NCI-H1417 treated with DMSO at 0.1 percent for 48 hours (cell line): ENCODE measurements at places on chromosomes 1 and 21.

DNA sequence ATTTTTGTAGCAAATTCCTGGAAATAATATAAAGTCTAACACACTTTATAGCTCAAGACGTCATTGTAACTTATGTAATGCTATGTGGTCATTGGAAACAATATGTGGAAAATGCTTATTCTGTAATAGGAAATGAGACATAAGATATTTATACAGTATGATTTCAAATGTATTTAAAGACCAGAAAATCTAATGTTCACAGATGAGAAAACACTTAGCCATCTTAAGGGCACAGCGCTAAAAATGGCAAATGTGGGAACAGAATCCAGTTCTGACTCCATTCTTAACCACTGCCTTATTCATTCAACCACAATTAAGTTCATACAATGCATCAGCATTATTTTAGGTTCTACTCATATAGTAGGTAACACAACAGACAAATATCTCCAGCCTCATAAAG lies 12.5 kb downstream of the CSDE1 start:
- no peak for DNase-seq

GRCh38 chr1:168371477-168371876 lies 90.8 kb downstream of the TBX19 start:
- no peak for DNase-seq

- no peak for DNase-seq
Measured at GRCh38 chr1:87706203-87706602, 377.5 kb downstream of the LMO4 start.

DNA sequence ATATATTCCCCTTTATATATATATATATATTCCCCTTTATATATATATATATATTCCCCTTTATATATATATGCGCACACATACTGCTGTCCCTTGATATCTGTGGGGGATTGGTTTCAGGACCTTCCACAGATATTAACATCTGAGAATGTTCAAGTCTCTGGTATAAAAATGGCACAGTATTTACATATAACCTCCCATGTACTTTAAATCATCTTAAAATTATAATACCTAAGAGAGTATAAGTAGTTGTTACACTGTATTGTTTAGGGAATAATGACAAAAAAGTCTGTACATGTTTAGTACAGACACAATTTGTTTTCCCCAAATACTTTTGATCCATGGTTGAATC lies 45.8 kb downstream of the NR5A2 start:
- no peak for DNase-seq

- DNase-seq, result no peak
Measured at GRCh38 chr1:17994046-17994445, 113.6 kb upstream of the IGSF21 start.

DNA sequence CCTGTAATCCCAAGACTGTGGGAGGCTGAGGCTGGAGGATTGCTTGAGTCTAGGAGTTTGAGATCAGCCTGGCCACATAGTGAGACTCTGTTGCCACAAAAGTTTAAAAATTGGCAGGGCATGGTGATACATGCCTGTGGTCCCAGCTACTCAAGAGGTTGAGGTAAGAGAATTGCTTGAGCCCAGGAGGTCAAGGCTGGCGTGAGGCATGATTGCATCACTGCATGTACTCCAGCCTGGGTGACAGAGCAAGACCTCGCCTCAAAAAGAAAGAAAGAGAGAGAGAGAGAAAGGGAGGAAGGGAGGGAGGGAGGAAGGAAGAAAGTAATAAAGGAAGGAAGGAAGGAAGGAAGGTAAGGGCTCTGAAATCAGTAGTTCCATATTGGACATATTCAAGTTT lies 25.0 kb downstream of the GLUL start:
- DNase-seq, result no peak

DNA sequence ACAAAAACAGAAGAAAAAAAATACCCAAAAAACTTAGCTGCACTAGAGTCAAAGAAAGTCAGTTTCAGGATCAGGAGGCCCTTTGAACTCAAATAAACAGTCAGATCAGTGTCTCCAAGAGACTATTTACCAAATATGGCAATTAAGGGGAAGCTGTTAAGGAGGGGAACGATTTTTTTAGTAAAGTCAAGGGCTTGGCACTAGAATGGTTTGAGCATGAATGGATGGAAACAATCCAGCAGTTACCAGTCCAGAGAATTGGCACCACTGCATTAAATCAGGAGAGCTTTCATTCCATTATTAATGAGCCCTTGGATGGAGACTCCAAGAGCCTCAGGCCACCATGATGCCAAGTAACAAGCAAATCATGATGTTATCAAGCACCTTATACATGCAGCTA lies 7.2 kb downstream of the TRAPPC3 start:
- no peak for DNase-seq

GRCh38 chr1:80375662-80376061 lies 1369.1 kb upstream of the ADGRL4 start:
- no peak for DNase-seq

GRCh38 chr1:112960384-112960783 lies 4.4 kb upstream of the SLC16A1 start:
- no peak for DNase-seq

DNA sequence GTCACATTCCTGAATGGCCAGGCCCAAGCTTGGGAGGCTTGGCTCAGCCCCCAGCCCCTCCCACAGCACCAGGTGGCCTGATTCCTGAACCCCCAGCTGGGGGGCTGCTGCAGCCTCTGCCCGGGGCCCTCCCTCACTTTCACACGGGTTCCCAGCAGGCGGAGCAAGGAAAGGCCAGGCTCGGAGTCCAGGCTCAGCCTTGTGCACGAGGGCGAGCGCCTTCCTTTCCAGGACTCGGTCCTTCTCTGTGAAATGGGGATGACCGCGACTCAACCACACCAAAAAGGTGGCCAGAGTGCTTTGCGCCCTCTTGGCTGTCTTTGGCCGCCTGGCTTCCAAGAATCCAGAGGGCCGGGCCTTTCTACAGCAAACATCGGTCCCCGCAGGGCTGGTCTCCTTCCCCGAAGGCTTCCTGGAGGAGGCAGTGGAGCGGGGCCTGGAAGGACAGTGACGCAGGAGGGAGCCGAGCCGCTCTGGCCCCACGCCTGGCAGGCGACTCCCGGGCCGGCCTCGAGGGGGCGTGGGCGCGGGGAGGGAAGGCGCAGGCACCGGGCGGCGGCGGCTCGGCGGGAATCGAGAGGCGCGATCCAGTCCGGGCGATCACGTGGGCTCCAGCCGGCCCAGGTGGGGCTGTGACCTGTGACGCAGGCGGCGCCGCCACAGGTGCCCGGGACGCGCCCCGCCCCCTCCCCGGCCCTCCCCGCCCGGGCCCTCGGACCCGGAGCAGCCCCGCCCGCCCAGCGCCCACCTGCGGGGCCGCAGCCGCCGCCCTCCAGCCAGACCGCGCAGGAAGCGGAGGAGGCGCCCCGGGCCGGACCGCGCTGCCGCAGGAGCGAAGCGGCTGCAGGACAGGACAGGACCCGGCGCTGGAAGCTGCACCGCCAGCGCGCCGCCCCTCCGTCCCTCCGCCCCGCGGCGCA lies at the start of gene ARHGEF16:
Gene ARHGEF16, plus strand, starts transcription at position 775 of the 920 bp plus-strand sequence. CDS start 8,420 bp downstream, outside the sequence.
- peak; percentile 8 for DNase-seq

- no peak for DNase-seq
Measured at GRCh38 chr1:19329188-19329587, 17.1 kb downstream of the SLC66A1 start.

GRCh38 chr1:226061068-226061840 lies 1.3 kb upstream of the H3-3A start:
- DNase-seq, result no peak

DNA sequence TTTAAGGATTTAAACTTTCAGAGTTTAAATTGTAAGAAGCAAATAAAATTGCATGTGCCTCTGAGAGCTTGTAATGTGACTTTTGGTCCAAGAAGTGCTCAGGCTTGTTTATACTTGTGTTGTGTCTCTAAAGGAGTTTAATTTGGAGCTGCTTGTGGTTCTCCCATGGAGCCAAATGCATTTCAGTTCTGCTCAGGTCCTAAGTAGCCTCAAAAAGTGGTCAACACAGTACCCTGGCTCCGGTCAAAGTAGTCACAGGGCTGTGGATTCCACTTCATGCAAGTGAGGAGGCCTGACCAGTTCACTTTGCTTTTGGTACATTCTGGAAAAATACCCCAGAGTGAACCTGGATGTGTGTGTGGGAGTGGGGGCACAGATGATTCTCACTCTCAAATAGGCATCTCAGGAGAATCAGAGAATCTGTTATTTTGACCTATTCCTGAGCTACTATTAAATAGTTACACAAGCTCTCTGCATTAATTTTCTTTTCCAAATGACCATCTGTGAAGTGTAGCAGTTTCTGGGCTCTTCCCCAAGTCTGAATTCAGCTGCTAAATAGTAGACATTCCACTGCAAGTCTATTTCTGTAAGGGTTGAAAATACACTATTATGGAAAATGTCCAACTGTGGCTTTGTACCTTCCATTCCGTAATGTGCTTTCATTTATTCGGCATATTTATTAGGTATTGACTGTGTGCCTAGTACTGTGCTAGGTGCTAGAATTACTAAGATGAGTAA lies 31.7 kb upstream of the AGO1 start:
- no peak for DNase-seq

- DNase-seq, result no peak
Measured at GRCh38 chr1:12438349-12438924, 179.6 kb downstream of the DHRS3 start.

DNA sequence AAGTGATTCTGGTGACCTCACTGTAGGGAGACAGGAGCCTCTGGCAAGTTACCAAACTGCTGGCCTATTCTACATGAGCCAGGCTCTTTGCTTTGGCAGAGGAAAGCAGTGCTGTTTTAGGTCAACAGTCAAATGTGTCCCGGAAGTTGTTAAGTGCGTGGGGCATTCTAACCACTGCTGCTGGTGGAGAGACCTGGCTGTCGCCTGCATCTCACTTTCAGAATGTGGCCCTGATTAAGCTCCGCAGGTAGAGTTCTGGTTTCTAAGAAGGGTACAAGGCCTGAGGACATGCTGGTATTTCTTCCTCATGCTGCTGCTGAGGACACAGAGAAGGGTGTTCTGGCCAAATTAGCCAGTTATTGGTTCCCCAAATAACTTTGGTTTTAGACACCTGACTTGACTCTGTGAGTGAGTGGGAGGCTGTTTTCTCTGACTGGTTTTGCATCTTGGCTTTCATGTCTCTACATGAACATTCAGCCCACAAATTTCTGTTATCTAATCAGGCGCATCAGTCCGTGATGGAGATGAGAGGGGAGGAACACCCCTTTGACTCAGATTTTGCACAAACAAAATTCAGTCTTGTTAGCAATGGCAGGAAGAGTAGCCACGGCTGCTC lies 120.8 kb downstream of the LMO4 start:
- DNase-seq, result no peak

DNA sequence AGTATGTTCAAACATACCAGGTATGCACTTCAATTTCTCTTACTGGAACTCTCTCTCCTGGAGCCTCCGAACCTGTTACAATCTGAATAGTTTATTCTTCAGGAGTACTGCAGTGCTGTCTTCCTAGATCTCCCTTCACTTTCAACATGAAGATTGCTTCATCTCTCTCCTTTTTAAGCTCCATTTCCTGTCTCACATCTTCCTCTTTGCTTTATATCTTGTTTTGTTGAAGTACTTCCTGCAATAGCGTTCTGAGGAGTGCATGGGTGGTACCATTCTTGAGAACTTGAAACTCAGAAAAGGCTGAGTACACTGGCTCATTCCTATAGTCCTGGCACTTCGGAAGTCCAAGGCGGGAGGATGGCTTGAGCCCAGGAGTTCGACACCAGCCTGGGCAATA lies 15.7 kb upstream of the C1orf146 start:
- DNase-seq, result no peak

GRCh38 chr1:19057784-19058475 lies 101.5 kb upstream of the IFFO2 start:
- no peak for DNase-seq

DNA sequence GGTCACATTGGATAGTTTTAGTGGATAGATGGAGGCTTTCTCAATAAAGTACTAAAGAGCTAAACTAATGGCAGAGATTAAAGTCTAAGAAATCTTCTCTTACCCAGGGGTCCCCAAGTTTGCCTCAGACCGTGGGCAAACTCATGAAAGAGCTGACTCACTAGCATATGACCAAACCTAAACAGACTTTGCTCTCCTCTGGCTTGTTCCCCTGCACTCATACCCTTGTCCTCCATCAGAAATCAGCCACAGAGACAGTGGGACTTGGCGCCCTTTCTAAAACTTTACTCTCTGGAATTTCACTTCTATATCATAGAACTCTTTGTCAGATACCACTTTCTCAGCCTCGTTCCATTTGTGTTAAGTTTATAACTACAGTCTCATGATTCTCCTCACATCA lies 17.0 kb upstream of the HSD3B2 start:
- DNase-seq, result no peak

- DNase-seq, result no peak
Measured at GRCh38 chr1:58576325-58576726, 726 bp downstream of the TACSTD2 start.

DNA sequence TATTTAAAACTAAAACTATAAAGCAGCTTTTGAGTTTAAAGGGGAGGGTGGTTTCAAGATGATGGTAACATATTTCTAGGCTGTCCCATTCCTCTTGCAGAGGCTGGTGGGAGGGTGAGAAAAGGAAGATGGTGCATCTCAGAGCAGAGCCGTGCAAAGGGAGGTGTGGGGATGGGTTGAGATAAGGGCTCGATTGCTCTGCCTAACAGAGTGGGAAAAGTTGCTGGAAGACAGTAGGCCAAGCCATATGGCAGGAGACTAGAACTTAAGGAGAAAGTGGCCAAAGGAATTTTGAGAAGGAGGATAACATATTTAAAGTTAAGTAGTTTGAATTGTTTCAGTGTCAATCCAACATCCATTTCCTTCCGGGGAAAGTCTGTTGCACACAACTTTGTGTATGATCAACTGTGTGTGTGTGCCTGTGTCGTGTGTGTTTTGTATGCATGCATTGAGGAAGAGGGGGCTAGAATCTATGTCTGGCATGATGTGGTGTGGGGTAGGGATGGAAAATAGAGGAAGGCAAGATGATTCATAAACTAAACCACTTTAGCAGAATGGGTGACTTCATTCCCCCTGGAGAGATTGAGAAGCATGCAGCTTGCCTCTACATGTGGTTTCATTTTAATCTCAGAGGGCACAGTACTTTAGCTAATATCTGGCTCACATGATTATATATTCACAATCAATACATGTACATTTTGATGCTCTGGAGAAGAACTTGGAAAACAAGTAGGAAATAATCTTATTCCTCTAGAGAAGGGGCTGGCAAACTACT lies 145.0 kb upstream of the DNAH14 start:
- DNase-seq, result no peak

- no peak for DNase-seq
Measured at GRCh38 chr1:80666073-80666472, 1134.7 kb upstream of the ADGRL2 start.

DNA sequence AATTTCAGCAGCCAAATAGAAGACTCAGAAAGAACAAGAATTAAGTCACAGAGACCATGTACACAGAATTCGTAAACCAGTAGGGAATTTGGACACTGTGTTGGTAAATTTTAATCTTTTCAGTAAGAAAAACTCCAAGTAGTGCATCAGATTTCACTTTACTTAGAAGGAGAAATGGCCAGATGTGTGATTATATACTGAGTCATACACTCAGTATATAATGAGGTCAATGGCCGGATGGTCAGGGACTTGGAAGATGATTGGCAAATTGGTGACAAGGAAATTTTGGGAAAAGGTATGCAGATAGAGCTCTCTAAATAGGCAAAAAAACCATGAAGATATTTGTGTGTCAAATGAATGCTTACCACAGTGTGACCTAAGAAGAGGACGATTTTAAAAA lies 399.8 kb upstream of the LRRC7 start:
- no peak for DNase-seq
